ENCODE measurements at places on chromosomes 2 and 18. TPM values are rescaled to one million over a fixed set of nuclear protein-coding genes. Genes with fewer than 3 reads are reported as not detected.

- no peak for DNase-seq
Observed at GRCh38 chr18:48762836-48763718, 187.7 kb downstream of the SMAD7 start.

DNA sequence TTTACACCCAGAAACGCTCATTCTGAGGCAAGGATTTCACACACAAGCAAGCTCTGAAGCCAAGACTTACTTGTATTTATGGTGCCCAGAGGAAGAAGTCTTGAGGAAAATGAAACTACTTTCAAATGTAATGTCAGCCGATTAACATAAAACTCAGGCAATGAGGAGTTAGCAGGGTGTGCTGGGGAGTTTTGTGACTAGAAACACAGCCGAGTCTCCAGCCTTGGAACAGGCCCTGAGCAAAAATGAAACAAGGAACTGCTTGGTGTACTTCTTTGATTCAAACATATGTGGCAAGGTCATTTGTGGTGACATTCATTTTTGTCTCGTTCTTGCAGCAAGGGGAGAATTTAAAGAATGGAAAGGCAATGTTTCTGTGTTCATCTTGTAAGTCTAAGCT, 4.5 kb downstream of the DYTN start:
- no peak for DNase-seq

- no peak for DNase-seq
Observed at GRCh38 chr2:70772486-70773155, 4.6 kb upstream of the ADD2 start.

GRCh38 chr2:118980573-118980972, 38.6 kb downstream of the MARCO start:
- DNase-seq = no peak

DNA sequence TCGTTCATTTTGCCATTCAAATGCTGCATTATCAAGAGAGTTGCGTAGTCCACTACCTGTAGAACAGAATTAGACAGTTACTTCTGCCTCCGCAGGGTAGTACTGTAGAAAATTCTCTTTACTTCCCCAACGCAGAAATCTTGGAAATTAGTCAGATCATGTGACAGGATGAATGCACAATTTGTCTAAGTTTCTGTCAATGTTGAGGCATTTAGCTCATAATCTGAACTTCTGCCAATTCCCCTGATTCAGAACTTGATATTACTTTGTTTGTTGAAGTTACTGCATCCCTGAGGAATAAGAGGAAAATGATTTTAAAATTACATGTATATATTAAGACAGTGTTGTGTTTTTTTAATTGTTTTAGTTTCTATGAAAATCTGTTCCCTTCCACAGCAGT, 83.4 kb downstream of the TTC27 start:
- DNase-seq = no peak

DNA sequence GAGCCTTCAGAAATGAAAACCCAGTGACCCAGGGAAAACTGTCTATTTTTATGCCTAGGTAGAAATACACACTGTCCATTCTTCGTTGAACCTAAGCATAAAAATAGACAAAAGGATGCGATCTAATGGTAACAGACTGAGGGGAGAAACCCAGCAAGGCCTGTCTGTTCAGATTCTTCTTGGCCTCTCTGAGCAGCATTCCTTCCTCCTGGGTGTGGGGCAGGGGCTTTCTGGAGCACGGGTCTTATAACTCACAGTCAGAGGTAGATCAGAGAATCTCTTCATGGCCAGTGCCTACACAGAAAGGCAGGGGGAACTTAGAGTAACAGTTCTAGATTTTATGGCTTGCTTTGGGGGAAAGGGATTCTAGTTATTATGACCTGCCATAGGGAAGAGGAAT, 56.0 kb downstream of the PKDCC start:
- no peak for DNase-seq

- no peak for DNase-seq
Observed at GRCh38 chr18:31675404-31675803, 9.0 kb downstream of the B4GALT6 start.

DNA sequence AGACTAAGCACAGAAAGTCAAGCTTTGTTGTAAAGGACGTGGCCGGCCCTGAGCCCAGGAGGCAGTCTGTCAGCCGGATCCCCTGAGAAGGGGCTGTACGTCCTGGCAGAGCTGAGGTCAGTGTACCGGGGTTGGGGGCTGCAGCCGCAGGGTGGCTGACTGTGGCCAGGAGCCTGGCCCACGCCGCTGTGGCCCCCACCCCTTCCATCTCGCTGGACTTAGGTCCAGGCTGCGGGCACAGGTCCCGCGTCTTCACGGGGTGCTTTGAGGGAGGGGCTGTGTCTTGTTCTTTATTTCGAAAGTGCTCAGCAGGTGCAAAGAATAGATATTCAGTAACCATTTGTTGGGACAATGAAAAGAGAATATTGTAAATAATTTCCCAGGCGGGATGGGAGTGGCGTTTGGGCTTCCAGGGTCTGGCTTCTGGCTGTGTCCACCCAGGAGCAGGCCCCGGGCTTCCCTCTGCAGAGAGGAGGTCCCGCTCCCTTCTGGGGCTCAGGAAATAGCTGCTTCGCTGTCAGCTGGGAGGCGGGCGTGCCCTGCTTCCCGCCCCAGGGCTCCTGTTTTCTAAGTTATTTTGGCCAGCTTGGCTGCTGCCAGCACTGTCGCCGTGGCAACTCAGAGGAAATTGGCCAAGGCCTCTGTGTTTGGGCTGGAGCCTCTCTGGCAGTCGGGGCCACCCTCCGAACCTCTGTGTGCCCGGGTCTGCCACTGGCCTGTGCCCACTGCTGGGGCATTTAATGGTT, 7.4 kb downstream of the NFATC1 start:
- no peak for DNase-seq

GRCh38 chr2:166926657-166927056, 38.4 kb downstream of the XIRP2 start:
- DNase-seq = no peak

- DNase-seq = no peak
Observed at GRCh38 chr2:227248876-227249275, 76.2 kb upstream of the MFF start.

DNA sequence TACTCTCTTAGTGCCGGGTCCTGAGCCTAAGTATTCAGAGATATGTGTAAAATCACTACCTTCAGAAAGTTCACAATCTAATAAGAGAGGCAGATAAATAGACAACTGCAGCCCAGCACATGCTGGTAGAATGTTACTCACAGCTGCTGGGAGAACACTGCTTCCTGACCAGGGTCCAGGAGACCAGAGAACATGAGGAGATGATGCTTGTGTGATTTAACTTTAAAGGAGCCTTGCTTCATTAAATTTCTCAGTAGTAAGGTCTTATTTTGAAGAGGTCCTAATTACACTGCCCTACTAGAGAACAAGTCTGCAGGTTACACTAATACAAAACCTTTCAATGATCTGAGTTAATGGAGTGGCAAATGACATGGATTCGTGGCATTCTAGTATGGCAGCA, 209.9 kb upstream of the TRIB2 start:
- DNase-seq = no peak

DNA sequence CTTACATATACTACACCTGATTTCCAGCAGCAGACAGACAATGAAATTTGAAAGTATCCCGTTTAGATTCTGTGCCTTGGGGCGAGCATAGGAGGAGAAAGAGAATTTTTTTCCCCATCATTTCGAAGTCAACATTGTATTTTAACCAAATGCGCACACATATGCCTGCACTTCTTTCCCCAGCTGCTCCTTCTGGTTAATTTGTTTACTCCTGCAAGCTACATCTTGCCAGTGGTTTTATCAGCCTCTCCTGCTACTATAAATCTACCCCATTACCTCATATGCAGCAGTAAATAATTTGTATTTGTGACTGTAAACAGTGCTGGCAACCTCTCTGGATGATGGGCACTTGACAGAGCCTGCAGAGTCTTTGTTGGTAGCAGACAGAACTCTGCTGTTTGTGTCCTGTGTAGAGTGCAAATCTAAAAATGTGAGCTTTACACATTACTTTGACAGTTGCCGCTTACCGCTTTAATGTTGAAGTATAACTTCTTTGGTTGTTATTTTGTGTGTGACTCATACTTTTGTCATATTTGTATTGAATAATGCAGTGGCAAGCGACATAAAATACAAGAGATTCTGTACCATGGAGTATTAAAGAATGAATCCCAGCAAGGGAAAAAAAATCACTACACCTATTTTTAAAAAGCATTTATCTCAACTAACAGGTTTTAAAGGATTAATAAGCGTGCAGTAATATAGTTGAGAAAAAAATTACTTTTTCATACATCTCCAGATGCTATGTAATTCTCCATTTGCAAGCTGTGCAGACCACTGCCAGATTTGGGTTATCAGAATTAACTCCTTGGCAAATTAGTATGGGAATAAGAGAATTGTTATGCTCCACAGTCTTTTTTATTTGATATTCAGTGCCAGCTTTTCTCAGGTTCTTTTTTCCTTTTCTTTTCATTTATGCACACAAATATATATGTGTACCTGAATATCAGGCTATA, 536.8 kb downstream of the XIRP2 start:
- DNase-seq = no peak

DNA sequence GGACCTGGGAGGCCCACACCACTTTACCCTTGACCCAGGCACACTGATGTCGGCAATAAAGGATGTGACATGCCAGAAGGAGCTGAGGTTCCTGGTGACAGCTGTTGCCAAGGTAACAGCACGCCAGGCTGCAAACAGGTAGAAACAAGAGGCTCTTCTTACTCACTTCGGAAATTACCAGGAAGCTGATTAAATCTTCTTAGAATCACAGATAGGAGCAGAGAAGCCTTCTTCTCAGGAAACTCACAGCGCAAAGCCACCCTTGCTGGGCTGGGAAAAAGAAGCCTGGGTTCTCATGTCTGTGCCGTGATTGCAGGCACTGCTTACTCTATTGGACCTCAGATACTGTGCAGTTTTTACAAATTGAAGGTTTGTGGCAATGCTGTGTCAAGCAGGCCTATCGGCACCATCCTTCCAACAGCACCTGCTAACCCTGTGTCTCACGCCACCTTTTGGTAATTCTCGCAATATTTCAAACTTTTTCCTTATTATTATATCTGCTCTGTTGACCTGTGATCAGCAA, 61.0 kb upstream of the TAF1B start:
- DNase-seq = peak; percentile 61

GRCh38 chr18:76967721-76968472, 145.5 kb downstream of the ZNF236 start:
- no peak for DNase-seq

- DNase-seq = no peak
Observed at GRCh38 chr2:112674229-112674628, 28.5 kb downstream of the SLC20A1 start.

- no peak for DNase-seq
Observed at GRCh38 chr2:238942726-238943300, 94.9 kb downstream of the TWIST2 start.

DNA sequence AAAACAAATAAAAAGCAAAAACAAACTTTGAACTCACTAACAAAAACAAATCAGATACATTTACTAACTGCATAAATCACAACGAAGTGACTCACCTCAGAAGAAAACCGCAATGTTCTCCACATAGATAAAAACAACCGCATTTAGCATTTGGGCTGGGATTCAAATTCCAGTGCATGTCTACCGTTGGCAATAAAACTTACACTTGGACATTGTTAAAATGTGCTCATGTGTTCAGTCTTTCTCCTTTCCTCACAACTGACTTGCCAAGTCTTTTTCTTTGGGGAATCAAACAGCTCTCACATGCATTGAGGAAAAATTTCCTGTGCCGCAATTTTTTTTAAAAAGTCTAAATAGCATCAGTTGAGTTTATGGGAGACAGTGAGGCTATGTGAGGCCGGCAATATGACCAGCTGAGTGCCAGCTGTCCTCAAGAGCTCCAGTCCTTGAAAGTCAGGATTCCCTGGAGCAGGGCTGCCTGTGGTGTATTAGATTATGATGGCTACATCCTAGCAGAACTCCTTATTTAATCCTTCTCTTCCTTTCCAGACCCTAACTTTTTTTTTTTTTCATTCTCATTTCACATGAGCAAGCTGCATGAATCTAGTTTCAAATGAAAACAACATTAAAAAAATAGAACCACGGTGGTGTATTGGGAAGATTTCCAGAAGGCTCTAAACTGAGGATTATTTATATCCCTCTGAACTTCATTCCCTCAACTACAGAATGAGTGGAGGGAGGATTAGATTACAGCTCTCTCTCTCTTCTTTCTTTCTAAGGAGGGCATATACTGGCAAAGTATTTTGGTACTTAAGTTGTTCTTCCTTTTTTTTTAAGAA, 70.2 kb upstream of the MEIS1 start:
- no peak for DNase-seq

- DNase-seq = no peak
Observed at GRCh38 chr2:223735659-223736244, 101.6 kb downstream of the AP1S3 start.

DNA sequence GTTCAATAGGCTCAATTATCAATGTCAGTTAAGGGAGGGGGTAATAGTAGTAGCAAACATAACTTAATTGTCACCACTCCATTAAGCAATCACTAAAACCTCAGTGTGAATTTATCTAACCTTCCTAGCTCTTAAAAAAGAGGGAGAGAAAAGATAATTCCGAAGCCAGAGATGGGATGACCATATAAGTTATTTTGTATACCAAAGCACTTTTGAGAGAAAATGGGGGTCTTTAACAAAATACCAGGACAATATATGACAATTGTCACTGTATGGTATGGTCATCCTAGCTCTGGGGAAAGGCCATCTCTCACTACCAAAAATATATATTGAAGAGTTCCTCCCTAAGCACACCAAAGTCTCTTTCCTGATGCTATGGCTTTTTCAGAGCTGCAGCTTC, 55.1 kb downstream of the SPHKAP start:
- DNase-seq = no peak

DNA sequence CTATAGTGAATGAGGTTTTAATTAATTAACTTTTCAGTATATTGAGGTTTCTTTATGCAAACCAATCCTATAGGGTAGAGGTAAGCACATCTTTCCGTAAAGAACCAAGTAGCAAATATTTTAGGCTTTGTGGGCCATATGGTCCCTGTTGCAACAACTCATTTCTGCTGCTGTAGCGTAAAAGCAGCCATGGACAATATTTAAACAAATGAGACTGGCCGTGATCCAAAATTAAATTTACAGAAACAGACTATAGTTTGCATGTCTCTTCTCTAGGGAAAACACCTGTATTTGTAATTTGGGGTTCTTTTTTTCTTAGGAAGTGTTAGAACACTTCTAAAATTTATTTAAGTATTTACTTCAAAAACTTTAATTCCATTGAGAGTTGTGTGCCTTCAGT, 104.3 kb downstream of the KYNU start:
- no peak for DNase-seq

DNA sequence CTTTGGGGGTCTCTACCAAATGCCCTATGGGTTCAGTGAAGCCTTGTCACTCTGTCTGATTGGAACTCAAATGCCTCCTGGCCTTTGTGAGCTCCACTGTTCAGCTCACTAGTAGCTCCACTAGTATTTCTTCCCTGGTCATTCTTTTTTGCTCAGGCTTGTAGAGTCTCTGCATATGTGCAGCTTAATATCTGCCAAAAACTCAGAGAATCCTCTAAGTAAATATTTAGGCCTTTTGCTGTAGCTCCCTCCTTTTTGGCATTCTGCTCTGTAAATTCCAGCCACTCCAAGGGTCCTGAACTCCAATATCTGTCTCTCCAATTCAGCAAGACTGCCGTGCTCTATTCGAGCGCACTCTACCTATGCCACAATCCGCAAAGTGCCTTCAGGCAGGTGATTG, 146.5 kb downstream of the MAIP1 start:
- DNase-seq = no peak

- DNase-seq = no peak
Observed at GRCh38 chr2:106034325-106034724, 159.8 kb downstream of the UXS1 start.

Gene ADAM23
- total RNA-seq = 7.7 TPM

Gene ST6GAL2
- total RNA-seq = not detected

Gene MOGAT1
- total RNA-seq = not detected

Gene MAP2
- 0.20 TPM for total RNA-seq

Gene HDHD2
- total RNA-seq = 7.3 TPM

Gene SULT1C4
- not detected for total RNA-seq

Gene SNED1
- 42.0 TPM for total RNA-seq

Gene BBS5
- total RNA-seq = 2.2 TPM

Gene CHRNA1
- total RNA-seq = 0.19 TPM

Gene LYG1
- 0.71 TPM for total RNA-seq
